Hematopoietic multipotent progenitor cell treated with erythropoietin and hydrocortisone succinate and interleukin-3 and kit ligand, for 17 days (in vitro differentiated cells): ENCODE measurements at places on chromosomes 7 and 10.
A peak's percentile ranks its signal among the peaks of the same experiment; 100 is the strongest.

DNA sequence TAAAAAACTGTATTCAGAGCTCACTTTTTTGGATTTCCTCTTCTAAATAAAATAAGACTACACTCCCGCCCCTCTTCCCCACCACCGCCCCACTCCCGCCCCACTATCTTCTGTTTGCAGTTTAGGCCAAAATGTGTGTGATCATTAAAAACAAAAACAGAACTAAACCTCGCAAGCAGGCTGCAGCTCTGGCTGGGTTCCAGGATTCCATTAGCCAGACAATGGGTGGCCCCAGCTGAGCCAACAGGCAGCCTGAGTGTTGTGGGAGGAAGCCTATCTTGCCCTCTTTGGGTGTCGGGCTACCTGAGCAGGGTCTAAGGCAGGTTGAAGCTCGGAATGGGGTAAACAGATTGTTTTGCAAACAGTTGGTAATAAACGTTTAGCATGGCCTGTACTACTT is 41.7 kb downstream of the ARL4A start:
- DNase-seq = peak; percentile 91

DNA sequence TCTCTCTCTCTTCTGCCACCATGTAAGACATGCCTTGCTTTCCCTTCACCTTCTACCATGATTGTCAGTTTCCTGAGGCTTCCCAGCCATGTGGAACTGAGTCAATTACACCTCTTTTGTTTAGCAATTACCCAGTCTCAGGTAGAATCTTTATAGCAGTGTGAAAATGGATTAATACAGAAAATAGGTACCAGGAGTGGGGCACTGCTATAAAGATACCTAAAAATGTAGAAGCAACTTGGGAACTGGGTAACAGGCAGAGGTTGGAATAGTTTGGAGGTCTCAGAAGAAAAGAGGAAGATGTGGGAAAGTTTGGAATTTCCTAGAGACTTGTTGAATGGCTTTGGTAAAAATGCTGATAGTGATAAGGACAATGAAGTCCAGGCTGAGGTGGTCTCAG is 15.6 kb downstream of the GALNTL5 start:
- DNase-seq = no peak

DNA sequence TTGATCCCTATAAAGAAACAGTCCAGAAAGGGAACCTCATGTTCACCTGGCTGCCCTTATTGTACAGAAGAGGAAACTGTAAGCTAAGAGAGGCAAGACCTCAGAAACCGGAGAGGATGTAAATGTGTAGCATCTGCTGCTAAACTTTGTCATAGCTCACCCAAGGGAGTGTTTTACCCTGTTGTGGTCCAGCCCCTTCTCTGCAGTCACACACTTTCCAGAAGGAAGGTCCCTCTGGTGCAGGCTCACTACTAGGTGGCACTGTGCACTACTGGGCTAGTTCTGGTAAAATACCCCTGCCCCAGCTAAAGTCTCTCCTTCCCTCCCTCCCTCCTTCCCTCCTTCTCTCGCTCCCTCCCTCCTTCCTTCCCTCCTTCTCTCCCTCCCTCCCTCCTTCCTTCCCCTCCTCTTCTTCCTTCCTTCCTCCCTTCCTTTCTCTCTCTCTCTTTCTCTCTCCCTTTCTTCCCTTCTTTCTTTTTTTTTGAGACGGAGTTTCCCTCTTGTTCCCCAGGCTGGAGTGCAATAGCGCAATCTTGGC is 42.5 kb upstream of the LCOR start:
- no peak for DNase-seq

DNA sequence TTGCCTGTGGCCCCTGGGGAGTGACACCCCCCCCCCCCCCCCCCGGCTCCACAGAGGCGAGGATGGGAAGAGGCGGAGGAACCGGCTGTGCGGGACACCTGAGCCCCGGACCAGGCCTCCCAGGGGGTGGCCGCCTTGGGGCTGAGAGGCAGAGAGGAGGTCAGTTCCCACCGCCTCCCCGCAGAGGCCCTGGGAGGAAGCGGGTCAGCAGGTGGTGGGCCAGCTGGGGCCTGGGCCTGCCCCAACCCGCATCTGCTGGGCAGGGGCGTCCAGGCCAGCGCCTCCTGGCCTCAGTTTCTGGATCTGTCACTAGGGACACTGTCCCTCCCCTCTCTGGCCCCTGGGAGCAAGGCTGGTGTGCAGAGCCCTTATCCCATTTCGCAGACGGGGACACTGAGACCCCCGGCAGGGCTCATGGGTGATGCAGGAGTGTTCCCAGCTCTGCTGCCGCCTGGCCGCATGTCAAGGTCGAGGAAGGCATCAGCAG is 14.6 kb upstream of the LFNG start:
- DNase-seq = no peak

GRCh38 chr7:84529480-84530205 is 335.1 kb upstream of the SEMA3A start:
- no peak for DNase-seq

- peak; percentile 49 for DNase-seq
Measured at GRCh38 chr7:27661811-27662489, 733 bp downstream of the HIBADH start.

DNA sequence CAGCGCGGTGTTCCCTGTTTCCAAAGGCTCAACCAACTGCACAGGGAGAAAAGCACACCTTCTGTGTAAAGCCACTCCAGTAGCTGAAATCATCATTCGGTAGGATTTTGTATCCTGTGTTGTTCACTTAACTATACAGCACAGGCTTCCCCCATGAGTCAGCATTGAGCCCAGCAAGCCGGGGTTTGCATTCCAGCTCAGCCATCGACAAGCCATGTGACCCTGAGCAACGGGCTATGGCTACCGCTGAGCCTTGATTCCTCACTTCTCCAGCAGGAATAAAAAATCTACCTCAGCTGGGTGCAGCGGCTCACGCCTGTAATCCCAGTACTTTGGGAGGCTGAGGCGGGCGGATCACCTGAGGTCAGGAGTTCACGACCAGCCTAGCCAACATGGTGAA is 44.1 kb upstream of the ATP6V0A4 start:
- no peak for DNase-seq

DNA sequence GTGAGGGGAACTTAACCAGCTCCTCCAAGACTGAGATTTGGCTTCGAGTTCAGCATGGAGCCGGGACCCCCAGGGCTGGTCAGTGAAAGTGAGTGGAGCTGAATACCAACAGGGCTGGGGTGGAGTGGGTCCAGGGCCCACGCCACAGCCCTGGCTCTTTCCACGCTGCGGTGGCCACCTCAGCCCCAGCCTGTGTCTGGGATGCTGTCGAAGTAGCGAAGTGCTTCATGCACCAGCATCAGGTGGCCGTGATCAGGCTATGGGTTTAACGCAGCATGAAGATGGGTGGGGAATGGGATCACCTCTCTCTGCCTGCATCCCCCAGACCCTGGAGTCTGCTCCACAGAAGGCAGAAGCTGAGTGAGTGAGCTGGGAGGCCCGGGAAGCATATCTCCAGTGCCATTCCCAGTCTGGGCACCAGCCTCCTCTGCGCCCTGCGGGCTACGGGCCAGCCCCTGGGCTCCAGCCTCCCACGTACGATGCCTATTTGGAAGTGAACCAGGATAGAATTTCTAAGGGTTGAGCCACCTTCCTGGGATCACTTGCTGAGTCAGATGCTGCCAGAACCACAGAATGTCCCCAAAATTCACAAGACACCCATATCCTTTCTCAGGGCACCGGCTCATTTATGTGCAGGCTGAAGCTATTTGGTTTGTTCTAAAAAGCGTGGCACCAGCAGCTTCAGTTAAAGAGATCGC is 131.1 kb upstream of the CHST15 start:
- no peak for DNase-seq

DNA sequence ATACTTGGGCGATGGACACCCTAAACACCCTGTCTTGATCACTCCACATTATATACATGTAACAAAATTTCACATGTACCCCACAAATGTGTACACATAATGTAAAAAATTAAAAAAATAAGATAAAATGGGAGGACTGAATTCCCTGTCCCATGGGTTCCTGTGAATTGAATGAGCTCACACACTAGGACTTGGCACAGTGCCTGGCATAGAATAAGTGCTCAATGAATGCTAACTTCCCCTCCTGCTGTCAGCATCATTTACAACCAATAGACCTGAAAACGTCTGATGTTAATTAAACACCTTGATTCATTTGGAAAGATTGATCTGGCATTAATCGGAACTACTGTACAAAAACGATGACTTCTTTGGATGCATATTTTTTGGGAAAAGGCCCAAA is 117.3 kb upstream of the ZNF438 start:
- no peak for DNase-seq

DNA sequence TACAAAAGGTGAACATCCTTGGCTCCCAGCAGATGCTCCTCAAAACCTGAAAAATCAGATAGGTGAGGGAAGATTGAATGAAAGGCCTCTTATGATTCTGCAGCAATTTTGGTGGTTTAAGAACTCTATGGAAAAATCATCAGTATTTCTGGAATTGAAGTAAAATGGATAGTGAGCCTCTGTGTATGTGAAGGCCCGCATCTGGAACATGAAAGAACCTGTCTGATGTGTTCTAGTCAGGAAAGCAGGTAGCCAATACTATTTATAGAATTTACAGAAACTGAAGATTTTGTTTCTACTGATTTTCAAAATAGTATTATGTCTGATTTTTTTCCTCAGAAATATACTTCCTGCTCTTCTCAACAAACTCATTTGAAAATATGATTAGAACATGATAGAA is 37.3 kb downstream of the EGFR start:
- no peak for DNase-seq

DNA sequence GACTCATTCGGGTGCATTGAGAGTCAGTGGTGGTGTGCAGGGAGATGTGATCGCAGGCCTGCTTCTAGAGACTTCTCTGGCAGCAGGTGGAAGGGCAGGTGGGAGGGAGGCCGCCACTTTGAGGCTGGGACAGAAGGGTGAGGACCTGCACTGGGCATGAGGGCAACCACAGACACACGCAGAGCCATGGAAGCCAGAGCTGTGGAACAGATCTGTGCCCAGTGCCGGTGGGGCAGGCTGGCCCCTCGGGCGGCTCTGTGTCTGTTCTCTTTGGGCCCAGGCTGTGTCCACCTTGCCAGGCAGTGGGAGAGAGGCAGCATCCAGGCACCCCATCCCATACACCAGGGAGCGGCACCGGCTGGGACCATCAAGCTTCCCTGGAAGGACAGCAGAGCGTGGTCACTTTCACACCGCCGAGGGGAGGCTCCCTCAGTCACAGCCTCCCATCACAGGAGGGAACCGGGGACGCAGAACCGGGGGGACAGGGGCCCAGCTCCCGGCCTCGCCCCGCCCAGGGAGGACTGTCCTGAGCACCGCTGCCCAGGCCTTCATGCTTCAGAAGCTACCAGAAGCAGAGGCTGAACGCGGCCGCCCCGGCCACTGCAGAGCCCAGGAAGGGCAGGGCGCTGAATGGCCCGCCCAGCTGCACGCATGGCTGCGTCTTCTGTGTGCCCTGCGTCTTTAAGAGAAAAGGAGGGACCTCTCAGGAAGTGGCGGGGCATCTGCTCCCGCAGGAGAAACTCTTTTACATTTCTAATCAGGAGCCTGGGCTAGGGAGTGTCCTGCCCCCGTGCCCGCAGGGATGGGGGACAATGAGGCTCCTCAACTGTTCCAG is 32.1 kb downstream of the EN2 start:
- DNase-seq = no peak

DNA sequence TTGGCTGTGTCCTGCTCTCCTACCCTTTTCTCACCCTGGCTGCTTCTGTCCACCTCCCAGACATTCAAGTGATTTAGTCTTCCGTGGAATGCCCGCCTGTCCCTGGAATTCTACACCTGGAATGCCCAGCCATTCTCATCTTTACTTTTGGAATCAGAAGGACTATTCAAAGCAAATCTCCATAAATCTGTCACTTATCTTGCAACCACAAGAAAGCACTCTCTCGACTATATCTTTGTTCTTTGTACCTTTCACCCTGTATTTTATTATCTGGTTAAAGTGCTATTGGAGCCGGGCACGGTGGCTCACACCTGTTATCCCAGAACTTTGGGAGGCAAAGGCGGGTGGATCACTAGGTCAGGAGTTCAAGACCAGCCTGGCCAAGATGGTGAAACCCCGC is 79.3 kb upstream of the KMT2E start:
- DNase-seq = no peak

- DNase-seq = no peak
Measured at GRCh38 chr10:132030898-132031463, 34.8 kb upstream of the JAKMIP3 start.

- no peak for DNase-seq
Measured at GRCh38 chr7:24843821-24844434, 86.7 kb upstream of the GSDME start.

DNA sequence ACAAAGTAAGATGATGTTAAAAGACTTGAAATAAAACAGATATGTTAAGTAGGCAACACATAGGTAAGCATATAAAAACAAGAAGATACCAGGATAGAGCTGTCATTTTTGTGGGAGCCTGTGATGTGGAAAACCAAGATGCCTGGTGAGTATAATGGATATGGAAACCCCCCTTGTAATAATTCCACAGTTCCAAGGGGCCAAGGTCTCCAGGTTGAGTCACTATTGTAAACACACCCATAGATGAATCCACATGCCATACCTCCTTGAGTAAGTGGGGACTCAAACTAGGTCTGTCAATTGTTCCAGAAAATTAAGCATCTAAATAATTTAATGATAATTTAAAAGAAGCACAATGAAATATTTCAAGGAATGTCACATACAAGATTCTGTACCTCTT is 15.9 kb downstream of the CAV1 start:
- DNase-seq = no peak

DNA sequence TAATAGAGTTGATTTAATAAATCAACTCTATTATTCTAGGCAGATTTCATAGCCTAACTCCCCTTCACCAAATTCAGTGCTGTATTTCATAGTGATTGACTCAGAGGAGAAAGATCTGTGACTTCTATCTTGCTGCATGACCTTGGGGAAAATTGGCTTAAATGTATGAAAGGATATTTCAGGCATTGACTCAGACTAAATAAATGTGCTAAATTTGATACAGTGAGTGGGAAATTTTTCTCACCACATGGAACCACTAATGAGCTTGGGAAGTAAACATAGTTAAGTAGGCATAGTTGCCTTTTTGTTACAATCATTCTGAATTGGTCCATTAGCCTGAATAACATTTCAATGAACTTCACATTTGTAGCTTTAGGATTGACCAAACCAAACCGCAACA is 89.0 kb upstream of the PRPS1L1 start:
- DNase-seq = no peak

- no peak for DNase-seq
Measured at GRCh38 chr10:125709553-125710474, 9.7 kb upstream of the EDRF1 start.

DNA sequence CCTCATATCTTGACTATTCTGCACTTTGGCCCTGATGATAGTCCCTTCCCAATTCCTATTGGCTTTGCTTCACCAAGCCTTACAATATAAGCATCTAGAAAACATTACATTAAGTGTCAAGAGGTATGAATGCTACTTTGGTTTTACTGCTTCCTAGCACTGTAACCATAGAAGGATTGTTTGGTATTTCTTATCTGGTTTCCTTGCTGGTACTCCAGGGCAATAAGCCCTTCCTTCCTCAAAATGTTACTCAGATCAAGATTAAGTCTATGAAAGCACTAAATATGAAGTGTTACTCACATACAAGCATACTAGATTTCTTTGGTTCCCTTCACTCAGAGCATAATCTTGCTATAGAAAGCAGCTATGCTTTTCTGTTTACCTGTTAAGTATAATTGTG is 492.5 kb downstream of the ETV1 start:
- DNase-seq = no peak

GRCh38 chr7:33130184-33130583 is 820 bp downstream of the BBS9 start:
- no peak for DNase-seq

GRCh38 chr10:16952080-16952479 is 134.9 kb upstream of the RSU1 start:
- no peak for DNase-seq

GRCh38 chr10:102919246-102919959 is 1.3 kb downstream of the CNNM2 start:
- peak; percentile 28 for DNase-seq

- DNase-seq = no peak
Measured at GRCh38 chr7:5463031-5463430, 39.4 kb upstream of the TNRC18 start.
